DMS79 treated with DMSO at 0.1 percent for 48 hours (cell line): ENCODE measurements at places on chromosomes 5 and 9.

- peak; percentile 78 for DNase-seq
These were observed 18.2 kb upstream of the WDR38 start for GRCh38 chr9:124835026-124835557.

- no peak for DNase-seq
These were observed 2.2 kb upstream of the MEGF9 start for GRCh38 chr9:120716483-120716882.

DNA sequence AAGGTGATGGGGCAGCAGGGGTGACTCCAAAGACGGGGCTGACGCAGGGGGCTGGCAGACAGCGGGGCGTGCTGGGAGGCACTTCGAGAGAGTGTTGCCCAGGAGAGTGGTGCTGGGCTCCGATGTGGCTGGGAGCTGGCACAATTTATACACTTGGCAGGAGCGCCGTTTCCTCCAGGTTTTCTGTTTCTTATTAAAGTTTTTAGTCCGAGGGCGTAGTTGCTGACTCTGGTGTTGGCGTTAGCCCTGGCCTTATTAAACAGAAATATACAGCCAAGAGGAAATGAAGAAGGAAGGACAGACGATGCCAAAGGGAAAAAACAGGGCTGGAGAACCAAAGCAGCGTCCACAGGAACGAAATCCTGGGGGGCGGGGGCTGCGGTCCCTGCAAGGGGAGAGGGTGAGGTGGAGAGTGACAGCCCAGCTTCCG is 139.6 kb upstream of the PHYKPL start:
- no peak for DNase-seq

- no peak for DNase-seq
These were observed 44.6 kb upstream of the CACNA1B start for GRCh38 chr9:137832830-137833590.

GRCh38 chr5:131671994-131672655 is 37.1 kb upstream of the RAPGEF6 start:
- no peak for DNase-seq

GRCh38 chr5:119409235-119409815 is 43.0 kb upstream of the HSD17B4 start:
- DNase-seq, result no peak
